ENCODE measurements at places on chromosomes 11 and 22. TPM values are rescaled to one million over a fixed set of nuclear protein-coding genes. Genes with fewer than 3 reads are reported as not detected.

Gene SMIM35
- total RNA-seq, result not detected

Gene KCNJ5
- total RNA-seq, result 0.34 TPM

Gene PNPLA5
- not detected for total RNA-seq

- DNase-seq, result no peak
These were observed 15.2 kb upstream of the GCAT start for GRCh38 chr22:37792494-37792893.

DNA sequence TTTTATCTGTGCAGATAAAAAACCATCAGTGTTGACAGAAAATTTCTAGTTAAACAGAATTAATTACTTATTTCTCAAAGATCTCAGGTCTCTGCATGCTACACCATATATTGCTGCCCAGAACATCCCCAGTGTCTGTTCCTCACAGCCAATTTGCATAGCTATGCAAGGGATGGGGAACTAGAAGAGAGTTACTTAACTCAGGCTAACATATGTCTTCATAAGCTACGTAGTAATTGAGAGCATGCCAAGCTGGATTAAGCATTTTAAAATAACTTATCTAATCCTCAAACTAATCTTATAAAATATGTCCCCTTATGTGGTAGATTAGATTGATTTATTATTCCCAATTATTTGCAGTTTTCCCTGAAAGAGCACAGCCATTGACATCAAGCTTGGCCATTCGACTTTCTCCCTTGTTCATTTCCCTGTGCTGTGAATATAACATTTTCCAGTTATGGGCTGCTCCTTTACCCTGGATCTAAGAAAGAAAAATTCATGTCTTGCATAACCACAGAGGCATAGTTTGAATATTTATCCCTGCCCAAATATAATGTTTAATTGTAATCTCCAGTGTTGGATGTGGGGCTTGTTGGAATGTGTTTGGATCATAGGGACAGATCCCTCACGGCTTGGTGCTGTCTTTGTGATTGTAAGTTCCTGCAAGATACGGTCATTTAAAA, 69.1 kb downstream of the C11orf87 start:
- DNase-seq, result no peak

GRCh38 chr11:12251666-12252560, 125.5 kb upstream of the PARVA start:
- DNase-seq, result no peak

Gene MRPL49
- 32.9 TPM for total RNA-seq

Measured in glutamatergic neuron (in vitro differentiated cells).